Posterior cingulate gyrus (tissue), 11 donors: ENCODE measurements at places on chromosomes 3 and 15.

DNA sequence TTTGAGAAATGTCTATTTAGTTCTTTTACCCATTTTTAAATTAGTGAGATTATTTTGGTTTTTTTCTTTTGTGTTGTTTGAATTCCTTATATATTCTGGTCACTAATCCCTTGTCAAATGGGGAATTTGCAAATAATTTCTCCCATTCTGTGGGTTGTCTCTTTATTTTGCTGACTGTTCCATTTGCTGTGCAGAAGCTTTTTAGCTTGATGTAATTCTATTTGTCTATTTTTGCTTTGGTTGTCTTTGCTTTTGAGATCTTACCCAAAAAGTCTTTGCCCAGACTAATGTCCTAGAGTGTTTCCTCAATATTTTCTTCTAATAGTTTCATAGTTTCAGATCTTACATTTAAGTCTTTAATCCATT is 472.9 kb downstream of the TBL1XR1 start:
- no peak for DNase-seq

DNA sequence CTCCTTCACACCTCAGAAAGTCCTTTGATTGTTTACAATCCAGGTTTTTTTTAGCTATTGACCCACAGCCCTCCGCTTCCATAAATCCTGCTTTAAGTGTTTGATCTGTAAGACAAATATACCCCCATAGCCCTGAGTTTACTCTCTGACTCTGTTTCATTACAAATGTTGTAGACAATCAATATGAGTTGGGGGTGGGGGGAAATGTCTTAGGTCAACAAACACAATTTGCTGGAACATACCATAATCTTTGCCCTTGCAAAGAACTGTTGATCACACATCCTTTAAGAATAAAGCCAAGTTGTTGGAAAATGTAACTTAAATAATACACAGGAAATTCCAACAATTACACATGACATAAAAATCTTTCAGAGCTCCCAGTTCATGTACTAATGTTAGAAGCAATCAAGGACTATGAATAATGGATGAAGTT is 301.8 kb upstream of the SEMA6D start:
- no peak for DNase-seq

DNA sequence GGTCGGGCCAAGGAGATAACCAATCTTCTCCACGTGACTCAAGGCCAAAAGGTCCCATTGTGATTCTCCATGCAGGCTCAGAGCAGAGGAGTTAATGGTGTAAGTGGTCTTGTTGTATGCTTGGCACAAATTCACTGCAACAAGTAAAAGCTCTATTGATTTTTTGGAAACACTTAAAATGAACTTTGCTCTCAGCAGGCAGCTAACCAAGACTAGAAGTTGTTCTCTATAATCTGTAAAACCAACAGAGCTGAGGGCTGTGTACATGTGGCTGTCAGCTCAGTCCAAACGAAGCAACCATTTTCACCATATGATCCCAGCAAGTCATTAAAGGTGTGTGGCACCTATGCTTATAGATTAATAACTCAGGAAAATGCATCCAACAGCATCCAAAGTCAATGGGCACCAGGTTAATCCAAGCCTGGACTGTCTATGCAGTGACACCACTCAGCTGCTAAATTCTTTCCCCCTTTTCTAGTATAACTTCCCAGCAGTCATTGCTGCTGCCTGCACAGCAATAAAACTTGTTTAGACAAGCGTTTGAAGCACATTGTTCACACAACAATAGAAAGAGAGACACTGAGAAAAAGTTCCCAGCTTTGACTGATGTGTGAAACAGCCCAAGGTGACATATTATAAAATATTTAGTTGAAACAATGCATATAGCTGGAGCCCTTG is 603.8 kb upstream of the ADAMTS9 start:
- no peak for DNase-seq

DNA sequence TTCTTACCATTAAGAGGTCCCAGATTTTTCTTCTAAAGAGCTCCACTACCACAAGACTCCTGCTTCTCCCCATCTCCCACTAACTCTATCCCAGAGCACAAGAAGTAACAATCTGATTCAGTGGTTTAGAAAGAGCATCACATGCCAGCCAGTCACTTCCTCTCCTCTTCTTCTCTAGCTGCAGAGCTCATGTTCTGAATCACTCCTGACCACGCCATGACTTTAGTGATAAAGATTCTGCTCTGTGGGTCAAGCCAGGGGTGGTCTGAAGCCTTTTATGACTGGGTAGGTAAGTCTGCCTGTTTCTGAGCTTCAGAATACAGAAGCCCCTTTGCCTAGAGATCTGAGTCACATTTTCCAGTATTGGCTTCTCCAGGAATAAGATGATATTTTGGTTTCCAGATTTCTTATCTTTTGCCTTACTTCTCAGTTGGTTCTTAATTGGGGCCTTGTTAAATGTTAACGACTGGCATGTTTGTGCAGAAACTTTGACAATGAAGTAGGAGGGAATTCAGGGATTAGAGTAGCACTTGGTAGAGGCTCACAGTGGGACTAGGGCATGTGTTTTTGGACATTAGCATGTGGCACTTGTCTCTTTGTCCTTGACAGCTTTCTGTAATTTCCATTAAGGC is 27.6 kb upstream of the ADAMTSL3 start:
- DNase-seq, result no peak

DNA sequence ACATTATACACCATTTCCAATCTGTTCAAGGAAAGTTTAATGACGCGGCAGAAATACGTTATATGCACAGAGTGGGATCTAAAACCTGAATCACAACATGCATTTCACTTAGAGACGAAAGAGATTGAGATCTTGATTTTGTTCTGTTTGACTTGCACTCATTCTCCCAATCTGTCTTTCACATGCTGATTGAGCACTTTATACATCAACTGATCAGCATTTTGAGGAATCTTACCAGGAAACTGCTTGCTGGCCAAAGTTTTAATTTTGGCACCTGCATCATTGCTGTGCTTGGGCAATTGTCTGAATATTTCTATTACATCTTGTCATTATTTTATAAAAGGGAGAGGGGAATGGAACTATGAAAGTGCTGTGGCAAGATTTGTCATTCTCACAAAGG is 47.7 kb upstream of the ATP10A start:
- DNase-seq, result no peak

DNA sequence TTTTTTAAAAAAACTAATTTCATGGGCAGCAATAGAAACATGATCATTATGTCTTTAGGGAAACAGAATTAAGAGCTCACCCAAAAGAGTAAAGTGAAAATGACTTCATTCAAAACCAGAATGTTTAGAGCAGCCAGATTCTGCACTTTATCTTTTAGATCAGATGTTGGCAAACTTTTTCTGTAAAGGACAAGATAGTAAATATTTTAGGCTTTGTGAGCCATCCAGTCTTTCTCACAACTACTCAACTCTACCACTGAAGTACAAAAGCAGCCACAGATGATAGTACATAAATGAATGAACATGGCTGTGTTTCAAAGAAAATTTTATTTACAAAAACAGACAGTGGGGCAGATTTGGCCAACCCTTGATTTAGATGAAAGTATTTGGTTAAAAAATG is 84.5 kb downstream of the SETD2 start:
- DNase-seq, result no peak

GRCh38 chr15:41504751-41505492 is 8.7 kb downstream of the LTK start:
- DNase-seq, result no peak

DNA sequence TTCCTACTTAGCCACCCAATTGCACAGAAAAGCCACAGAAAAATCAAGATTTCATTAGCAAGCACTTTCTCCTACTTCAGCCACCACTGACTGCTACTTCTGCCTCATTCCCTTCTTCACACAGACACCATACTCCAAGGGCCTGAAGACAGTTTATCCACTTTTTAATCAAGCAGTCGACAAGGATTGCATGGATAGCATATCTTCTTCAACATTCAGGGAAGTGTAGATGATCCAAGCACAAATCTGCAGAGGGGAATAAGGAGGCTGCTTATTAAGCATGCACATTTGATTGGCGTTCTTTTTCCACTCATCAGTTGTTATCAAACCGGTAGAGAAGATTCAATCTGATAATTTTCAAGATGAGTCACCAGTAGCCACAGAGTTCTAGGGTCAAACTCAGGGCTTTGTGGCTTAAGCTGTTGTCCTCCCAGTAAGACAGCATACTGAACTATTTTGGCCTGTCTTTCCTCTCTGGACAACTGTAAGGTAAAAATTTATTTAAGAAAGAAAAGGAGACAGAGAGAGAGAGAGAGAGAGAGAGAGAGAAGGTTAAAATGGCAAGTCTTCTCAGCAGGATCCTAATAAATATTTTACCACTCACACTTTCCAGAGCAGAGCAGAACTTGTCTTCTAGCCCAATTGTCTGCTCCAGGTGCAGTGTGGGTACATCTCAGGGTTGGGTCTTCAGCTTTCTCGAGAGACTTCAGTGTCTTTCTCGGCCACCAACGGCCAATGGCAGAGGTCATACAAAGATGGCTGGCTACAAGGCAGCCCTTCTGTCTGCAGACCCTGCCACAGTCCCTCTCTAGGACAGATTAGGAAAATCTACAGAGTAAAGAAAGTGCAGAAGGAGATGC is 80.6 kb upstream of the BHLHE40 start:
- no peak for DNase-seq
